Activated CD4-positive, alpha-beta T cell treated with anti-CD3 and anti-CD28 coated beads, Interleukin-2, amount 50 U/mL, for 24 hours (primary cell): ENCODE measurements at places on chromosomes 7 and 10.

DNA sequence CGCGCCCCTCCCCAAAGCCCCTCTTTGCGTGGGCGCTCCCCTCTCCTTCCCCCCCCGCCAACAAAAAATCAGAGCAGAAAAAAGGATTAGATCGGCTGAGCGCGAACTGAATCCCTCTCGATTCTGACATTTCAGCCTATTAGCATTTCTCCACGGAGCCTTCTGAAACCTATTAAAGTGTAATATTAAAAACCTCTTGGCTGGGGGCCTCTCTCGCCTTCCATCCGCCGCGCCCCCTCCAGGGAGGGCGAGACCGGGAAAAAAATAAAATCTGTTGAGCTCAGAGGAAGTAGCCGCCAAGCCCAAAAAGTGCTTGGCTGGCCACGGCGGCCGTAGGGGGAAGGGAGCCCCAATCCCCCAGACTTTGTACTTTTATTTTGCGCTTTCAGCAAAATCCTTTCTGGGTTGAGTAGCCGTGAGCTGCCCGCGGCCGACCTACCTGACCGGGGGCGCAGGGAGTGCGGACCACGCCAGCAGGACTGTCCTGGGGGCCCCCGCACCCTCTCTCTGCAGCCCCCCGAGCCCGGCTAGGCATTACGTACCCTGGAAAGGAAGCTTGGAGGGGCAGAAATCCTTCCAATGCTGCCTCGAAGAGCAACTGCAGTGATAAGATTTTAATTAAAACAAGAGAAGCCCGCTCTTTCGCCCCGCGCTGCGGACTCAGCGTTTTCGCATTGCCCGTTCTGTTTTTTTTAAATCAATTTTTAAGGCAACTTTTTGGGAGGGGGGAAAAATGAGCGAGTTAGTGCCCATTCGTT is 1.3 kb upstream of the TNRC18 start:
- no peak for DNase-seq

GRCh38 chr10:123860856-123861255 is 30.8 kb downstream of the CPXM2 start:
- DNase-seq: no peak

GRCh38 chr7:121521711-121522400 is 125.7 kb upstream of the FAM3C start:
- no peak for DNase-seq

DNA sequence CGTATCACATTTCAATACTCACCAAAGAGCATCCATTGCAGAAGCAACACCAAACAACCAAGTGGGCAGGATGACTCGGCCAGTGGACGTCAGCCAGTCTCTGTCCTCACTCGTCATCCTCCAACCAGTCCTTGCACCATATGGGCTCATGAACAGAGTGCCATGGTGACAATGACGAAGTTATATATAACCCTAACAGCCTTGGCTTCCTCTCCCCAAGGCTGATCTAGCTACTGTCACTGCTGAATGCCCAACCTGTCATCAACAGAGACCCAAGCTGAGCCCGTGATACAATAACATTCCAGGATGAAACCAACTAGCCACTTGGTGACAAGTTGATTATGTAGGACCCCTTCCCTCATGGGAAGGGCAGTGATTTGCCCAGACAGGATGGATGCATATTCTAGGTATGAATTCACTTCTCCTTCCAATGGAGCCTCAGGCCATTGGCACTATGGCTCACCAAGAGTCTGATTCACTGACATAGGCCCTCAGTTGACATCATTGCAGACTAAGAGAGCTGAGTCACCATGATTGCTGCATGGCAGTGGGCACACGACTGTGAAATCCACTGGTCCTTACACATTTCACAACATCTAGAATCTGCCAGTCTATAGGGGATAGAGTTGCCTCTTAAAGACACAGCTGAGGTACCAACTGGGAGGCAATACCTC is 26.3 kb upstream of the PPIF start:
- no peak for DNase-seq

DNA sequence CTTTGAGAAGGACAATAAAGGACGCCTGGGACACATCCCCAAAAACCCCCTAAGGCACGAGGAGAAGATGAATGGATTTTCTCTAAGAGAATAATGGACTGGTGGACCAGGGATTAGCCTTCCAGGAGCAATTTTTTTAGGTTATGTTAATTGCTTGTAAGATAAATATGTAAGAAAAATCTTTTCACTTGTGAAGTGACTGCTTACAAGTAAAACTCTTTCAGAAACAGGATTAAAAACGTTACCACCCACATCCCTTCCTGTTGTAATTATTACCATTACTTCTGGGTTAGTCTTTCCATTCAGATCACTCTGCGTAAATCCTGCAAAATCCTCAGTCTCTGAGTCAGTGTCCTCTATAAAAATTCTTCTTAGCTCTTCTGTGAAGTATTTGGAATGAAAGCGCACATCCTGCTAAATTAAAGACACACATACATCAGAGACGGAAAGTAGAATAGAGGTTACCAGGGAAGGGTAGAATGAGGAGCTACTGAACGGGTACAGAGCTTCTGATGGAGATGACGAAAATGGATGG is 34.3 kb downstream of the CDCA7L start:
- no peak for DNase-seq

DNA sequence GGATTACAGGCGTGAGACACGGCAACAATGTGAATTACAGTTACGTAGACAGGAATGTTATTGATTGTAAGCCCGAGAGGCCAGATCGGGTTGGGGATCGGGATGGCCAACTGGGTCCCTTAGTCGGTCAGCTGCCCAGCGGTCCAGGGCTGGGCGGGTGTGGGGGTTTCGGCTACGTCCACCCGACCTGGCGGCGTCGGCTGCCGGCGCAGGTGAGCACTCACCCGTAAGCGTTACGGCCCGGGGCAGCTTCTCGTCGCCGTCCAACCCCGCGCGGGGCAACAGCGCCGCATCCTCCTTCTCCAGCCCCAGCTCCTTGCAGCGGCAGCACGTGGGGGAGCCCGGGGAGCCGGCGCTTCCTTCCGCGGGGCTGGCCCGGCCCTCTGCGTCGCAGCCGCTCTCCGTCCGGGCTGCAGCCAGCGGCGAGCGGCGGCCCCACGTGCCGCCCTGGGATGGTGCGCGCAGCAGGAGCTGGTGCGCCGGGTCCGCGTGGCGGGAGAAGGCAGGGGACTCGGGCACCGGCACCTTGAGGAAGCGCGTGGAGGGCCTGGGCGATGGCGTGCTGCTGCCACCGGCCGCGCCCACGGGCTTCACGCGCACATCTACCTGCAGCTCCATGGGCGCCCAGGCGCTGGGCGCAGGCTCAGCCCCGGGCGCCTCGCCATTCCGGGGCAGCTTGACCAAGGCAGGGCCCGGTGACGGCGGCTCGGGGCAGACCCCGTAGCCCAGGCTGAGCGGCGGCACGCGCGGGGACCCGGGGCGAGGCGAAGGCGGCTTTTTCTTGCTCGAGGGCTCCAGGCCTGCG is 609 bp downstream of the KLRG2 start:
- DNase-seq: no peak

DNA sequence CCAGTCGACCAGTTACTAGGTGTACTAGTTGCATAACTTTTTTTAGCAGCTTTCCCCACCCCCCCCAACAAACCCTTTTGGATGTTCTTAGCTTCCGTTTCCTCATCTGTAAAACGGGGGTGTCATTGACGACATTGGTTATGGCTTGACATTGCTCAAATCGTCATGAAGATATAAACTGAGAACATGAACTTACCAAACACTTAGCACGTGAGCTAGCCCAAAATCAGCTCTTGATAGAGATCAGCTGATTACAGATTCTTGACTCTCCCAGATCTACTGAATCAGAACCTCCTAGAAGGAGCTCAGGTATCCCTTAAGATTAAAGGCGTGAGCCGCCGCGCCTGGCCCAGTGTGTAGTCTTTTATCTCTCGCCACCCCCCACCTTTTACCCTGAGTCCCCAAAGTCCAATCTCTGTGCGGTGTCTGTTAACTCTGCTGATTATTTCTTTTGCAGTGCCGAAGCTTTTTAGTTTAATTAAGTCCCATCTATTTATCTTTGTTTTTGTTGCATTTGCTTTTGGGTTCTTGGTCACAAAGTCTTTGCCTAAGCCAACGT is 1.0 kb upstream of the GNA12 start:
- DNase-seq: no peak

- no peak for DNase-seq
Observed at GRCh38 chr10:19200211-19200610, 151.6 kb downstream of the MALRD1 start.

GRCh38 chr10:46251857-46252847 is 34.6 kb upstream of the ANTXRL start:
- no peak for DNase-seq

- no peak for DNase-seq
Observed at GRCh38 chr7:117992635-117993376, 119.6 kb upstream of the CTTNBP2 start.

DNA sequence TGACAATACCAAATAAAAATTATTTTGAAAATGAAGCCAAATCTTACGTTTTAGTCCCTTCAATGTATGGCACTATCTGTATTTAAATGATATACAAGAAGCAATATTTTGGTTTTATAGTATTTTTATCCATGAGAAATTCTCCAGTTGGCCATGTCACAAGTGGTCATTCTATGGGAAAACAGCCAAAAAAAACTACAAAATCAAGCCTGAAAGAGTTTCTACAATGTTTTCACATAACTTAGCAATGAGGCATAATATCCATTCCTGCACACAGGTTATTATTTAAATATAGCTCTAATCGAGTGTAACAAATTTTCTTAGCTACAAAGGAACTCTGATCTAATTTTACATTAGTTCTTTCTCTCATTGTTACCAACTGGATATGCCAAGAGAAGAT is 5.4 kb downstream of the RAB11FIP2 start:
- no peak for DNase-seq

- DNase-seq: no peak
Observed at GRCh38 chr7:32222251-32222900, 152.2 kb upstream of the PDE1C start.

- DNase-seq: no peak
Observed at GRCh38 chr10:391847-392704, 256.8 kb downstream of the ZMYND11 start.

GRCh38 chr10:13067431-13067830 is 32.5 kb upstream of the OPTN start:
- no peak for DNase-seq

- no peak for DNase-seq
Observed at GRCh38 chr10:75620356-75620755, 188.9 kb downstream of the LRMDA start.

GRCh38 chr10:90051053-90051452 is 349.7 kb downstream of the KIF20B start:
- no peak for DNase-seq

DNA sequence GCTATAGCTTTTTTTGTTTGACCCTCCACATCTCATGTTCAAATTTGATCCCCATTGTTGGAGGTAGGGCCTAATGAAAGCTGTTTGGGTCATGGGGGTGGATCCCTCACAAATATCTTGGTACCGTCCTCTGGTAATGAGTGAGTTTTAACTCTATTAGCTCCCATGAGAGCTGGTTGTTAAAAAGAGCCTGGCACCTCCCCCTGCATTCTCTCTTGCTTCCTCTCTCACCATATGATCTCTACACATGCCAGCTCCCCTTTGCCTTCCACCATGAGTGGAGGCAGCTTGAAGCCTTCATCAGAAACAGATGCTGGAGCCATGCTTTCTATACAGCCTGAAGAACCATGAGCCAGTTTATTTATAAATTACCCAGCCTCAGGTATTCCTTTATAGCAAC is 43.0 kb upstream of the IMMP2L start:
- DNase-seq: no peak

DNA sequence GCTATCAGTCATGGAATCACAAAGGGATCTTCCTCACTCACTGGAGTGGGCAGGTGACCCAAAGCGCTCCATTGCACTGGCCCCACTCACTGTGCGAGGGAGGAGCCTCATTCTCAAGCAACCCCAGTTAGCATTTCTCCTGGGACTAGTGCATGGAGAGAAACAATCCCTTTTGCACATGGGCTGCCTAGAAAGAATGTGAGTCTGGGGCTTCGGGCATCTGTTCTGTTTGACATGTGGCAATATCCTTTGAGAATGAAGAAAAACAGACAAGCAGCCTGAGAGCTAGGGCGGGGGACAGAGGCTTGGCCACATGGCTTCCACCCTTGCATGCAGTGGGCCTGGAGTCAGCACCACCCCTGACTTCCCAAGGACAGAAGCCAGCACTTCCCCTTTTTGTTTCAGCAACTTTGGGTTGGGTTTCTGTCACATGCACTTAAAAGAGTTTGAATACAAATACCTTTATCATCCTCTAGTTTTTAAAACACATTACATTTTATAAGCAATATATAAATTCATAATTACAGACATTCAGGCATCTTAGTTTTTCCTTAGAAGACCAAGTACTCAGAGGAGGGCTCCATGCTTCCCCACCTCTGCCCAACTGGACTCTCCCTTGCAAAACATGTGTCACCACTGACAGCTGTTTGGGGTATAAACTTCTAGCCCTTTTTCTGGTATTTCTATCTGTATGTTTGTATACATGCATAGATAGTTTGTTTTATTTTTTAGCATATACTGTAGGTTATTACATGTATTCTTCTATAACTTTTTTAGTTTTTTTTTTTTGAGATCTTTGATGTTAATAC is 73.8 kb downstream of the RBM20 start:
- DNase-seq: no peak

DNA sequence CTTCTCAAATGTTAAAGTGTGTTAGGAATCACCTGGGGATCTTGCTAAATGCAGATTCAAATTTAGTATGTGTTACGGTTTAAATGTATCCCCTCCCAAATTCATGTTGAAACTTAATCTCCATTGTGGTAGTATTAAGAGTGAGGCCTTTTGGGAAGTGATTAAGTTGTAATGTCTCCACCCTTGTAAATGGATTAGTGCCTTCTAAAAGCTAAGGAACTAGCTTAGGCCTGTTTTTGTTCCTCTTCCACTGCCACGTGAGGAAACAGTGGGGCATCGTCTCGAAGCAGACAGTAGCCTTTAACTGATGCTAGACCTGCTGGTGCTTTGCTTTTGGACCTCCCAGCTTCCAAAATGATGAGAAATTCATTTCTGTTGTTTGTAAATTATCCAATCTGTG is 52.3 kb upstream of the SEMA3D start:
- no peak for DNase-seq

DNA sequence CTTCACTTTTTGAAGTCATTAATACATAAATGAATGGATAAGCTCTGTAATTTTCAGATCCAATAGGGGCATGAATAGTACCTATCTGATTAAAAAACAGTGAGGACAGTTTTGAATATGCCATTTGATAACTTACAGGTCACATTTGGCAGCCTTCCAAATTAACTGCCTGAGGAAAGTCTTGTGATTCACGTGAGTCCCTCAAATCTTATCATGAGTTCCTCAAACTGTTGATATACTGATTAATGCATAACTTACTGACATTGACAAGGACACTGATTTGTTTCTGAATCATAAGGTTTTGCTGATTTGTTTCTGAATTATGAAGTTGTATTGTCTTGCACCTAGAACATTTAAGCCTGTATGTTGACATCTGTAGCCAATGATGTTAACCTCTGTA is 55.1 kb downstream of the ANKMY2 start:
- no peak for DNase-seq

GRCh38 chr10:5042922-5043321 is 39.3 kb upstream of the AKR1C2 start:
- no peak for DNase-seq
